T-helper 17 cell (primary cell): ENCODE measurements at places on chromosomes 3 and 15.

- no peak overlapping the region for H3K4me3 ChIP-seq
- H3K4me1 ChIP-seq, result peaks cover 2% of the 10 kb centered on the region
- no peak for DNase-seq
- H3K27me3 ChIP-seq, result no peaks in the 10 kb centered on the region
- peaks cover 4% of the 10 kb centered on the region for H3K36me3 ChIP-seq
- H3K27ac ChIP-seq, result no peak overlapping the region
Observed at GRCh38 chr15:57740048-57740447, 33.5 kb downstream of the POLR2M start.

DNA sequence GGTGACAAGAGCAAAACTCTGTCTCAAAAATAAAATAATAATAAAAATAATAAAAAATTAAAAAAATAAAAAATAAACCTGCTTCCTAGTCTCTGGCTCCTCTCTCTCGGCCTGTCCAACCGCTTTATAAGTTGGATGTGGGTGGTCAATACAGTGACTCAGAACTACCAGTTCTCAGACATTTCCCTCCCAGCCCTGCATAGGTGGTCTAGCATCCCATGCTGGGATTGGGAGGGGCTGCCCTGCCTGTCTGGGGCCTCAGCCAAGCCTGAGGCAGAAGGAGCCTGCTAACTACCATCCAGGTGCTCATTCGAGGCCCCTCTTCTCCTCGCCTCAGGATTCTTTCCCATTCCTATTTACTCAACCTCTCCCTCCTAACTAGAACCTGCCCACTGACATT is 33.3 kb upstream of the BLM start:
- peaks cover 8% of the 10 kb centered on the region for H3K27me3 ChIP-seq
- H3K36me3 ChIP-seq, result no peaks in the 10 kb centered on the region
- DNase-seq, result no peak
- no peak overlapping the region for H3K4me3 ChIP-seq
- peaks cover 23% of the 10 kb centered on the region for H3K4me1 ChIP-seq

DNA sequence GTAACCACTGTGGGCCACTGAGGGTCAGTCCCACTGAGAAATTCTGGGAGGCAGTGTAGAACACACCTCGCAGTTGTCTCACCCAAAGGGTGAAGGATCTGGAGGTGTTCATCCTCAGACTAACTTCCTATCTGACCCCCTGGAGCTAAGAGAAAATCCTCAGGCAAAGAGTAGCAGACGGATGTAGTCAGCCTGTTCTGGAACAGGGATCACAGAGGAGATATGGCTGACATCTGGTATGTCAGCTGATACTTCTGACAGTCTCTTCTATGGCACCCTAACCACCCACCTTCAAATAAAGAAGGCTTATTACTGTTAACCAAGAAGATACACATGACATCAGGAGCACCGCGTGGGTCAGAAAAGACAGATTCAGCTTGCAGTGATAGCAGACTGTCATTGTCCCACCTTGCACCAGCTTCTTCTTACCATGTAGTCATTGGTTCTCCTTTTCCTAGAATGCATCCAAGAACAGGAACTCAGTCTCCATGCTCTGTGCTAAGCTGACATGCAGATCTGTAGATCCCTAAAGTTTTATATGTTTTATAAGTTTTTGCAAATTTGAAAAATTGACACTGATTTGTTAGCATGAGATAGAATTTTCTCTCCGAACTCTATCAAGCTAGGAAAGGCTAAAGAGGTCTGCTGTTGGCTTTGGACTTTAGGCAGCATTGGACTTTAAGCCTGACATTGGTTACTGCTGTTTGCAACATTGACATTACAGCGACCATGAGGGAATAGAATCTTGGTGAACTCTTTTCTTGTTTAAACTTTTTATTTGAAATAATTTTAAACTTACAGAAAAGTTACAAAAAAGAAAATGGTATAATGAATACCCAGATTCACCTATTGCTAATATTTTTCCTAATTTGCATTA is 60.4 kb downstream of the KBTBD12 start:
- H3K4me1 ChIP-seq, result no peaks in the 10 kb centered on the region
- peaks cover 52% of the 10 kb centered on the region for H3K27me3 ChIP-seq
- H3K36me3 ChIP-seq, result no peaks in the 10 kb centered on the region
- H3K27ac ChIP-seq, result no peak overlapping the region
- no peak overlapping the region for H3K4me3 ChIP-seq
- DNase-seq, result no peak

- no peaks in the 10 kb centered on the region for H3K36me3 ChIP-seq
- no peaks in the 10 kb centered on the region for H3K27me3 ChIP-seq
- DNase-seq, result no peak
- no peak overlapping the region for H3K4me3 ChIP-seq
- no peak overlapping the region for H3K27ac ChIP-seq
Observed at GRCh38 chr3:52039426-52039825, 16.9 kb downstream of the DUSP7 start.

- no peak overlapping the region for H3K27ac ChIP-seq
- H3K4me3 ChIP-seq, result no peak overlapping the region
- no peaks in the 10 kb centered on the region for H3K27me3 ChIP-seq
- H3K4me1 ChIP-seq, result no peaks in the 10 kb centered on the region
- no peaks in the 10 kb centered on the region for H3K36me3 ChIP-seq
Observed at GRCh38 chr15:97012986-97013385, 682.5 kb downstream of the NR2F2 start.

GRCh38 chr15:78752492-78753358 is 58.5 kb downstream of the ADAMTS7 start:
- no peak for DNase-seq
- H3K4me1 ChIP-seq, result peaks cover 5% of the 10 kb centered on the region
- H3K4me3 ChIP-seq, result no peak overlapping the region
- H3K36me3 ChIP-seq, result no peaks in the 10 kb centered on the region
- no peak overlapping the region for H3K27ac ChIP-seq
- H3K27me3 ChIP-seq, result no peaks in the 10 kb centered on the region
